H9 (cell line): ENCODE measurements at places on chromosomes 1 and 21.

DNA sequence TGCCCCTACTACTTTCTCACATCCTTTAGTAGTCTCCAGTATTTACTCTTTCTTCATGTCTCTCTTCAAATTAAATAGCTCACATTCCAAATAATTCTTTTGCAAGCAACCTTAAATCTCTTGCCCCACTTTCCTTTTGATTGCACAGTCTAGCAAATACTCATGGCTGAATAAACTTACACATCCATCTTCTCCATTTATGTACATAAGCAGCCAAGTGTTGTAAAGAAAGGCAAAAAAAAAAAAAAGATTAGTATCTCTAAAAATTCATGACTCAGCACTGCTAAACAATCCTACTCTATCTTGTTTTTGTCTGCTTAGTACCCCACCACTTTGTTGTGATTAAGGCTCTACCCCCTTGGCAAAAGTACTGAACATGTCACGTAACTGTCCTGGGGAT is 42.6 kb downstream of the F13B start:
- DNase-seq: no peak

DNA sequence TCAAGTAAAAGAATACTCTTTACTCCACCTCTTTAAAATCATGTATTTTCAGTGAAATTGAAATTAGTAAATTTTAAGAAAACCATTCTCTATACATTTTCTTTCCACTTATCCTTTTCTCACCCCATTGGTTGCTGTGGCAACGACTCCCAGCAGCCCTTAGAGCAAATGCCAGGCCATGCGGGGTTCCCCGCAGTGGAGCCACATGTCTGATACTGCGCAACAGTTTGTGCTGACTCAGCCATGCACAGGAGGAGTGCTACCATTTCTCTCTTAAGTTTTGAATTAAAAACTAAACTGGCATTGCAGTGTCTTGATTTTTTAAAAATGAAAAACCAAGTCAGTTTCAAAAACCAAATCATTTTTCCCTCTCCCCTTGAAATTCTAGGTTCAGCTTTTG is 214.1 kb upstream of the L1TD1 start:
- DNase-seq: peak; percentile 40

DNA sequence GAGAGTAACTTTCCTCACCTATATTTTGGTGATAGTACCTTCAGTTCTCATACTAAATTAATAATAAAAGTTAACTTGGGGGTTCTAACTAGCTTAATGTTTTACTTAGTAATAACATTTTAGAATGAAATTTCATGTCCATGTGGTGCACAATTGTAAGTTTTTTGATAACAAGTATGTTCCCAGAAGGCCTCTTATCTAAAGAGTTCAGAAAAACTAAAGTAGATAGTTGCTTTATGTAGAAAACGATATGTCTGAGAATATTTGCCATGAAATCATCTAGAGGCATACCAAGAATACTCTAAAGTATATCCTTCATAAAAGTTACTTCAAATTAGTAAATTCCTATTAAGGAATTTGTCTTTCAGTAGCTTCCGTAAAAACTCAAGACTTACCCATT is 10.2 kb upstream of the ADCY10 start:
- no peak for DNase-seq

- DNase-seq: no peak
These were observed 184.8 kb upstream of the VAMP3 start for GRCh38 chr1:7586031-7586941.

- DNase-seq: no peak
These were observed 3.4 kb downstream of the CTSK start for GRCh38 chr1:150804671-150805070.

- DNase-seq: peak; percentile 75
These were observed 953 bp downstream of the TRIM46 start for GRCh38 chr1:155174324-155175280.

DNA sequence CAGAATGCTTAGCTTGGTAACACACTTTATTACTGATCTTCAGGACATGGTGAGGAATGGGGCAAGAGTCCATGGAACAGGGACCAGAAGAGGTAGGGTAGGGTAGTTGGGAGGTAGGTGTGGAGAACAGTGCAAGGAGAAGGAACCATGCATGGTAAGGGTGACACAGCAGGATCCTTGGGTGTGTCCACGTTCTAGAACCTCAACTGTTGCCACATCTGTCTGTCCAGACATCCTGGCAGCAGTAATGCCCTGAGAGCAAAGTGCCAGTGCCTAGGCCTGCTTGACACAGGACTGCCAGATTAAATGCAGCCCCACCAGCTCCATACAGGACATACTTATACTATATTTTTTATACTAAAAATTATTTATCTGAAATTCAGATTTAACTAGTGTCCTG is 13.9 kb downstream of the DMAP1 start:
- no peak for DNase-seq

- DNase-seq: no peak
These were observed 132.2 kb downstream of the PSMG1 start for GRCh38 chr21:39050841-39051587.

DNA sequence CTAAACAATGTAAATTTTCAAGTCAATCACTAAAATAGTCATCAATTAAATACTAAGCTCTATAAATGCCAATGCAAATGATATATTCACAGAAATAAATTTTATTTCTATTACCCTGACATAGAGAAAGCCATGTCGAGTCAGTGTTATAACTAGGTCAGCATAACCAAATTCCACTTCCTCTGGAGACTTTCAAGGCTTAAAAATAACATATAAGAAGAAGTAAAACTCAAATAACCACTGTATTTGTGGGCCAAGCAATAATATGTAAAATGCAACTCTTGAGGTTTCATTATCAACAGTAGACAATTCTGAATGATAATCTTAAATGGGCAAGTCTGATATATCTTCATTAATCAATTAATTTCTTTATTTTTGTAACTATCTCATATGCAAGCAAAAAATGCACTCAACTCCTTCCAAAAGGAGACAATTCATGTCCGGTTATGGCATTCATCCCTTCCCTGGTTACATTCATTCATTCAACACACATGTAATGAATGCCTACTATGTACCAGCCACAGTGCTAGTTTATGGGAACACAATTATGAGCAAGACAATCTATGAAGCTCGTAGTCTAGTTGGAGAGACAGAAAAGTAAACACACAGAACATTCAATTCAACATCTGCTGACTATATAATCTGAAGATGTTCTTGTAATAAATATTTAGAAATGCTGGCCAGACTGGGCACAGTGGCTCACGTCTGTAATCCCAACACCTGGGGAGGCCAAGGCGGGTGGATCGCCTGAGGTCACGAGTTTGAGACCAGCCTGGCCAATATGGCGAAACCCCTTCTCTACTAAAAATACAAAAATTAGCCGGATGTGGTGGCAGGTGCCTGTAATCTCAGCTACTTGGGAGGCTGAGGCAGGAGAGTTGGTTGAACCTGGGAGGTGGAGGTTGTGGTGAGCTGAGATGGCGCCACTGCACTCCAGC is 37.1 kb upstream of the CAP1 start:
- DNase-seq: no peak

- DNase-seq: no peak
These were observed 67.8 kb downstream of the NID1 start for GRCh38 chr1:235997049-235997448.

DNA sequence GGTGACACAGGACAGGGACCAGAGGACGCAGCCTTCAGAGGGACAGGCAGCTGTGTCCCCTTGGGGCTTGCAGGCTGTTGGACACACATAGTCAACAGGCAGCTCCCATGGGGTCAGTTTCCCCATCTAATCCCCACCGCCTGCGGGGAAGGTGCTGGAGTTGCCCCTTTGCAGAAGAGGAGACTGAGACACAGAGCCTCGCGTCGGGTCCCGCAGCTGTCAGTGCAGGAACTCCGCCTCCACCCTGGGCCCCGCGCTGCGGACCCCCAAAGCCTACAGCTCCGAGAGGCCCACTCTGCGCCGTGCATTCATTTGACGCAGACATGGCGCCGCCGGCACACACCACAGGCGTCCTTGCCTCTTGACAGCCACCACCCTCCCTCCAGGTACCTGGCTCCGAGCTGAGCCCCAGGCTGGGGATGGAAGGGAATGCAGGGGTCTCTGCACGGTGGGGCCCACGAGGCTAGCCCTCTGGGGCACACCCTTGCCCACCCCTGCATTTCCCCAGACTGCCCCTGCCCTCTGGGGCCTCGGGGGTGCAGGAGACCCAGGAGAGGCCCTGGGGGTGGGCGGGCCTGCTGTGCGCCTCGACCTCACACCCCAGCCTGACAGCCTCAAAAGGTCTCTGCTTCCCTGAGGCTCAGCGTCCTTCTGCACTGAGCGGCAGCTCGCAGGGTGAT is 88.5 kb upstream of the ACTRT2 start:
- DNase-seq: no peak

- peak; percentile 61 for DNase-seq
These were observed 21.0 kb downstream of the S100A10 start for GRCh38 chr1:151972542-151973248.

GRCh38 chr1:154951901-154952657 is 3.8 kb downstream of the PBXIP1 start:
- DNase-seq: no peak

DNA sequence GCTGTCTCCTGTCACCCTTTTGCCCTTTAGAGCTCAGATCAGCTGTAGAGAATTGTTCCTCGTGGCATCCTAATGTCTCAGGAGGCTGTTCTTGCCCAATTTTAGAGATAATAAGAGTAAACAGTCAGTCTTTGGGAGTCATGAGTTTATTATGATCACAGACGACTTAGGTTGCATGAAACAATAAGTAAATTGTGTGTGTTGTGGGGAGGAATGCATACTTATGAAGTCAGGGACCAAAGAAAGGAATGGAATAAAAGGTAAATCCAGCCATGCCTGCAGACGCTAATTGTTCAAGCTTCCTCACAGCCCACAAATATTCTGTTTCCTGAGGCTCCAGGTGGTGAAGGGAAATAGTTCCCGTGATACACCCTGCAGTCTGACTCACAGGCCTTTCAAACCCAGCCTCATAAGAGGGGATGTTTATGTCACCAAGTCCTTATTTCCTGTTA is 897 bp downstream of the EPHX4 start:
- DNase-seq: no peak

DNA sequence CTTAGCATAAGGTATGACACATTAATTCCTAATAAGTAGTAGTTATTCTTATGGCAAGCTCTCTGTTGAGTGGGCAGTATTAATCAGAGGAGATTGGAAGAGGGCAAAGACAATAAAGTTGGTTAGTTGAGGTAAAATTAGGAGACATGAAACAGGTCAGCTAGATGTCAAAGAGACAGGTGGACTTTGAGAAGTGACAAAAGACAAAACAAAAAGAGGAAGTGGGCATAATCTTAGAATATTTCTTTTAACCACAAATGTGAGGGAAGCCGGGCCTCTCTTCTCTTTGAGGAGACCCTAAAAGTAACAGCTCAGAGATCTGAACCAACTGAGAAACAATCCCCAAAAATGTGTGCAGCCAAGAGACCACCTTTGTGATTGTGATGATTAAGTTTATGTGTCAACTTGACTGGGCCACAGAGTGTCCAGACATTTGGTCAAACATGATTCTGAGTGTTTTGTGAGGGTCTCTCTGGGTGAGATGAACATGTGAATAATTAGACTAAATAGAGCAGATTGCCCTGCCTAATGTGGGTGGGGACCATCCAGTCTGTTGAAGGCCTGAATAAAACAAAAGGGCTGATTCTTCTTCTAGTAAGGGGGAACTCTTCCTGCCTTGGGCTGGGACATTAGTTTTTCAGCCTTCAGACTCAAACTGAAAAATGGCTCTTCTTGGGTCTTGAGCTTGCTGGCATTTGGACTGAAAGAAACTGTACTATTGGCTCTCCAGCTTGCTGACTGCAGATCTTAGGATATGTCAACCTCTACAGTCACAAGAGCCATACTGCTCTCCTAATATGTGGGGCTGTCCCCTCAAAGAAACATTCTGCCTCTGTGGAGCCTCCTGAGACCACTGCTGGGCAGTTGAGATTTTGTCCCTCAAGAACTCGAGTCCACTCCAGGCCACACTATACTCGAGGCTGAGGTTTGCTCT is 40.0 kb downstream of the FCRL5 start:
- no peak for DNase-seq

GRCh38 chr1:12231276-12231595 is 1.4 kb downstream of the VPS13D start:
- DNase-seq: no peak

DNA sequence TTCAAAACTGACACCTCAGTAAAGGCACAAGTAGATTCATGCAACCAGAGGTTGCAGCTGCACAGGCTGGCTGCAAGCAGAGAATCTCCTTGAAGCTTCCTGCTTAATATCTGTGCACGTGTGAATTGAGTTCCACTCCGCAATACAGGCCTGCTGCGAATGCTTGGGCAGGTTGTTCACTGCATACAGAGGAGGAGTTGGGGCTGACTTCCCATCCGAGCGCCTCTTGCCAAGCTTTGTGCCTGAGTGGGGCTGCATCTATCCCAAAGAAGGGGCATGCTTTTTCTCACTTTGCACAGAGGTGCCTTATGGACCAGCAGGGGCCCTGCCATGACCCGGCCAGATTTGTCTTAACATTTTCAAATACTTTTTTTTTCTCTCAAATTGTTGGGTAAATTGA is 17.9 kb upstream of the PADI1 start:
- no peak for DNase-seq

DNA sequence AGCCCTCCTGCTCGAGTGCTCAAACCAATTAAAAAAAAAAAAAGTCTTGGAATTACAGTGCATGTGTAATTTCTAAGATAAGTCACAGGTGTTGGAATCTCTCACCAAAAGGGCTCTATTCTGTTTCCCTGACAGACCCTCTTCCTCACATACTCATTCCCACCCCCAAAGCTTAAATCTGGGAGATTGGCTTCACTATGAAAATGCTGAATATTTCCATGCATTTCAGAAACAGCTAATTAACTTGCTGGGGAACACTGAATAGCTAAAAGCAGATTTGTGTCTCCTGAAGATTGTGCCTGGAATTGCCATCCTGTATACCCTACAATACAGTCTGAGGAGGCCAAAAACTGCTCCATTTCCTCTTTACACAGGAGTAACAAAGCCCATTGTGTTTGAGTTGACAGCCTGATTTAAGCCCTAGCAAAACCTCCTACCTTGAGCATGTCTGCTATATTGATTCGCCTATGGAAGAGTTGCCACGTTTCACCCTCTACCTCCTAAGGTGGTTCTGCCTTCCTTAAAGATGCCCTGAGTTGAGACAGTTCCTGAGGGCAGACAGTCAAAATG is 1.4 kb upstream of the PIK3R3 start:
- DNase-seq: no peak

GRCh38 chr1:52145137-52145536 is 3.2 kb downstream of the ZFYVE9 start:
- no peak for DNase-seq

DNA sequence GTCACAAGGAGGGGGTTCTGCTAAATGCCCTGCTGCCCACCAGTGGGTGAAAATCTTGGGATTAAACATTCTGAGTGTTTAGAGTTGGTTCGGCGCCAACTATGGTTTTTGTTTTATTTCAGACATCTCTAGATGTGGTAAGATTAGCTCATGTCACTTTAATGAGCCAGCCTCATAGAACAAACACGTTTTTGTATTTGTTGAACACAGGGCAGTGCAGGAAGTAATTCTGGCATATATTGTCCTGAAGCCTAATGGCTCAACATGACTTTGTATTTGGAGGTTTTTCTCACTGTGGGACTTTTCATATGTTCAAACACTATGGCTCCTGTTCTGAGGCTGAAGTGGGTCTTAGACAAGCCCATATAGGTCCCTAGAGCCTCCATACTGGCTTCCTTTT is 107.8 kb downstream of the NGF start:
- DNase-seq: no peak

GRCh38 chr1:93967306-93967705 is 58.1 kb upstream of the GCLM start:
- no peak for DNase-seq
